Stimulated activated CD8-positive, alpha-beta memory T cell treated with anti-CD3 and anti-CD28 coated beads, Interleukin-15, amount 100 ng/mL, for 24 hours (primary cell): ENCODE measurements at places on chromosomes 4 and X.

DNA sequence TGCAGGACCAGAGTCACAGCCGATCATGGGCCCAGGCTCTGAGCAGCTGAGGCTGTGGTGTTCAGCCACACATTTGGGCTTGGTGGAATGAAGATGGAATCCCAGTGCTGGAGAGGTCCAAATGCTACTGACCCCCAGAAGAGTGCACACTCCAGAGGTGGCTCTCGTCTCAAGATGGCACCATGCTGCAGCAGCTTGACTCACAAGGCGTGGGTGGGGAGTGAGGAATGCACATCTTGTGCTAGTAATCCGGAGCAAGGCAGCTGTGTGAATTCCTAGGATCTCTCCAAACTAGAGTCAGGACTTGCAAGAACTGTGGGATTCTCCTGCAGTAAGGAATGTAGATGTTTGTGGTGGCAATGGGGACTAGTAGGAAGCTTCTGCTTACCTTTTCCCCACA lies 28.7 kb downstream of the RAB28 start:
- DNase-seq = no peak

DNA sequence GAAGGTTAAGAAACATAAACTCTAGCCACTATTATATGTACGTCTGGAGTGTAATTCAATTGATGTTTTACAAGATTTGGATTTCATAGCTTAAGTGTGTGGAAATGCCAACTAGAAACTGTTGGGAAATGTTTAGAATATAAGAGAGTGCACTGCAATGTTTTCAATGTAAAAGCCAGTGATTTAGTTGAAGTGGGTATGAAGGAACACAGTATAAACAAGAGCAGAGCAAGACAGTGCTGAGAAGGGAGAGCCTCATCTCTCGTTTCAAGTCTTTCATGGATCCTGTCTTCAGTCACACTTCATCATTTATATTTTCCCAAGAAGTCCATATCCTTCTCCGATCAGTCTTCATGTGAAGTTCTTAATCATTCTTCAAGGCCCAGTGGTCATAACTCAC lies 163.9 kb upstream of the ETNPPL start:
- DNase-seq = no peak

GRCh38 chr4:43758836-43759235 lies 689.8 kb downstream of the KCTD8 start:
- DNase-seq = no peak

DNA sequence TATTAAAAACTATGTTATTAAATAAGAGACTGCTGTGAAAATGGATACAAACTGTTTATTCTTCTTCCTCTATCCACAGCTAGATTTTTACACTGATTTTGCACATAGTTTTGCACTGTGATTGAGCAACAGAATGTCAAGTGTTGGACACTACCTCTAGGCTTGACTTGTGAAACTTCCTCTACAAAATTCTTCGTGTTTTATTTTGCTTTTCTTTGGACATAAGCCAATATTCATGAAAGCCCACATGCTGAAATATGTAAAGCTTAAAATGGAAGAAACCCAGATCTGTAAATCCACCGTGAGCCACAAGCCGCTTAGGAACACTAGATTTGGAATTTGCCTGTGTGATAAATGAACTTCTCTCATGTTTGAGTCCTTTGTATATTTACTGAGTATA lies 849.4 kb downstream of the FSTL5 start:
- DNase-seq = no peak

DNA sequence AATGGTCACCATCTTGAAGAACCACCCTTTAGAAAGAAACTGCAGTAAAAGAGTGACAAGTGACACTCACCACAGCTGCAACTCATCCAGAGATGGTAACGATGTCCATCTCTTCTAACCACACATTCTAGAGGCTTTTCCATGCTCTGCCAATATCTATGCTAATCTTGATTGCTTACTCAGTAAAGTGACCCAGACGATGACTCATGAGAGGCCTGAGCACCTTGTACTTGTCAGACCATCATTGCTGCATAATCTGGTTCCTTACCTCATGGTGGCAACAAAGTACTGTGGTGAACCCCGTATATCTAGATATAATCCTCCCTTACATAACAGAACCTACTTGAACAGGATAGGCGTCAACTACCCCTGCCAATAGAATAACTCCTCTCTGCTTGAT lies 75.6 kb downstream of the CCNG2 start:
- no peak for DNase-seq
